ENCODE measurements at places on chromosomes 12 and 14.

DNA sequence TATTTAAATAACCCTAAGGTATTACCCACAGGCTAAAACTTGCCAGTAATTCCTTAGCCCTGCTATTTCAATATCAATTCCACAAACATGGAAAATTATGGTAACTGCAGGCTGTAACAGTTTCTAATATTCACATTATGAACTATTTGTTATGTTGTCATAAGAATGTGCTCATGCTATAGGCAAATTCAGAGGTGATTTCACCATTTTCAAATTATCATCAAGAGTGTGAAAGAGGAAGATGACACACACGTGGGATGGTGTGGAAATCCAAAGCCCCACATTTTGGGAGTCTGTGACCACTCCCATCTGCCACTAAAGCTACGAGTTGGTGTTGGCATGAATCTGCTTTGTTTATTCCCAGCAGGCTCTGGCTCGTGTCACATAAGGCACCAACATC lies 5.9 kb upstream of the MYO1A start:
- no peak for DNase-seq

GRCh38 chr14:102805941-102806340 lies 28.7 kb downstream of the TRAF3 start:
- DNase-seq: no peak

GRCh38 chr12:49887536-49888401 lies 15.9 kb downstream of the FAIM2 start:
- no peak for DNase-seq

GRCh38 chr12:107091989-107092641 lies 1.2 kb downstream of the CRY1 start:
- no peak for DNase-seq

- no peak for DNase-seq
Measured at GRCh38 chr14:74263921-74264320, 24.7 kb downstream of the VSX2 start.

DNA sequence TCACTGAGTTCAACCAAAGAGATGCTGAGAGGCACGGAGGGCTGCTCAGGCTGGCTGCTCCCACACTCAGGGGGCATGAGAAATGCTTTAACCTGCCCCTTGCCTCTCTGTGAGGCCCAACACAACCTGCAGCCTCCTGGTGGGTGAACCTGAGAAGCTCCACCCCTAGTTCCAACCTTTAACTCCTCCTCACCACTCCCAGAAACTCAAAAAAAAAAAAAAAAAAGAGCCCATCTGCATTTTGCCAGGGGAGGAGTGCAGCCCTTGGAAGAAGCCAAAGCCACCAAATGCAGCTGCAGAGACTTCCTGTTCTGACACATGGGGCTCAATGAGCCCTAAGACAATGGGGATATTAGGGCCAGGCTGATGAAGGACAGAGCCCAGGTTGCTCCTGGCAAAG lies 8.9 kb downstream of the KRT4 start:
- DNase-seq: no peak

- no peak for DNase-seq
Measured at GRCh38 chr14:68945585-68946488, 33.3 kb downstream of the ACTN1 start.

- peak; percentile 71 for DNase-seq
Measured at GRCh38 chr12:53219956-53220693, 11.9 kb downstream of the RARG start.

DNA sequence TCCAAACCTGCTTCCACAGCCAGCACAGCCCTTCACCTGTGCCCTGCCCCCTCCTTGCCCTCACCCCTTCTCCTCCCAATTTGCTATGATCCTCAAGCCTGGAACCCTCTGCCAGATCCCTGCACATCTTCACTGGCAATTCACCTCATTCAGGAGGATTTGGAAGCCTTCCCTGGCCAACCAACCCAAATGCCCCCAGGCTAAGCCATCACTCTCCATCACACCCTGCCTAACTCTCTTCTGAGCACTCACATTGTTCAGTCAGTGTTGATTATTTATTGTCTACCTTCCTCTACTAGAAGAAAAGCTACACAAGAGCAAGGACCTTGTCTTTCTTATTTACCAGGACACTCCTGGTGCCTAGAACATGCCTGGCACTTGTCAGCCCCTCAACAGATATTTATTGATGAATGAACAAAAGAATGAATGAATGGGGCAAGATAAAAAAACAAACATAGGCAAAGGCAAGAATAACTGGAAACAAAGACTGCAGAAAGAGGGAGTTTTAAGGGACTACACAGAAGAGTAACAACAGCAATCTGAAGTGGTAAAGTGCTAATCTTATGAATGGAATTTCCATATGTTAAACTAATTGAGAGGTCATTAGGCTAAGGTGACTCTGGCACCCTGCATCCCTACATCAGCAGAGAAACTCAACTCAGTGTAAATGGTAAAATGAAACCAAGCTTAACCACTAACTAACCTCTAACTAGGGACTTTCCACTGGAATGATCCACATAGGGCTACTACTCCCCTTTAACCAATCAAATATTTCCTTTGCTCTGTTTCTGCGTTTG lies 33.4 kb downstream of the TMTC1 start:
- DNase-seq: peak; percentile 8

- peak; percentile 8 for DNase-seq
Measured at GRCh38 chr12:56521590-56522371, at the start of gene RBMS2. Gene RBMS2 (plus strand): TSS chr12:56521820. CDS start chr12:56522024, 204 bp downstream.

- peak; percentile 16 for DNase-seq
Measured at GRCh38 chr14:103871596-103872480, 24.5 kb upstream of the PPP1R13B start.

DNA sequence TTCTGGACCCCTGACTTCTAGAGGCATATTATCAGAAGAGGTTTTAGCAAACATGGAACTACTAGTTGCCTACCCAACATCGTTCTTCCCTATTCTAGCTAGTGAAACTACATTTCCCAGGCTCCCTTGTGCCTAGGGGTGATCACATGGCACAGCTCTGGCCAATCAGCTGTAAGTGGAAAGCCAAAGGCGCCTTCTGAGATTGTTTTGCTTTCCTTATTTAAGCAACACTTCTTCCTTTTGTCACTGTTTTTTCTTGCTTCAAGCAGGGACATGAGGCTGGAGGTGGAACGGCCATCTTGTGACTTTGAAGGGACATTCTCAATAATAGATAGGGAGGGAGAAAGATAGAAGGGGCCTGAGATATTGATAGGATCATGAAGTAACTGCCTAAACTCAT lies 136.7 kb downstream of the ZNF664 start:
- DNase-seq: peak; percentile 39

DNA sequence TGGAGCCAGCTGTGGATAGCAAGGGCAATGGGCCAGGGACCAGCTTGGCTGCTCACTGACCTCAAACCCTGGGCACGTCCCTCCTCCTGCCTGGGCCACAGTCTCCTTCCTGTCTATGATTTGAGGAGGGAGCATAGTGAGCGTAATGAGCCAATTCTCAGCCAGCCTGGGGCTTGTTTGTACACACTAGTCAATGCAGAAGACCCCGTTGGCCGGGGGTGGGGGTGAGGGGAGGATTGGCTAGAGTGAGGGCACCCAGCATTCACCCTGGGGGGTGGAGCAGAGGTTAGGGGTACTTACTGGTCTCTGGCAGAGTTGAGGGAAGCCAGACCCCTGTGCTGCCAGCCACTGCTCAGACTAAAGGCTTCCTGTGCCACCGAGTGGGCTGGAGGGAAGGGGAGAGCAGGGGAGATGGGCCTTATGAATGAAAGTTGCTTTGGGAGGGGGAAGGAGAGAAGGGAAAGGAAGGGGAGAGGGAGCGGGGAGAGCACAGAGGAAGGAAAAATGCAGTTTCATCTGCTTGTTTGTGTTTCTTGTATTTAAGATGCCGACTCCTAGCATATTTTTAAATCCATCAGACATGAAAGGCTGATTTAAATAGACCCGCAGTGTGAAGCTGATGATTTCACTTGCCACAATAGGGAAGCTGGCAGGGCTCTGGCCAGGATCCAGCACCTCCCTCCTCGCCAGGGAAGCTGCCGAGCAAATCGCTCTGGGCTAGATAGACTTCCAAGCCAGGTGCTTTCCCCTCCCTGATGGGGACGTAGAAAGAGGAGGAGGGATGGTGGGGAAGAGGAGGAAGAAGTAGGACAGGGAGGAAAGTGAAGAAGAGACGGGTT lies 114.0 kb downstream of the PRMT8 start:
- DNase-seq: no peak

- DNase-seq: no peak
Measured at GRCh38 chr14:26531894-26532293, 65.9 kb downstream of the NOVA1 start.

- DNase-seq: no peak
Measured at GRCh38 chr12:10293570-10294227, 14.0 kb upstream of the KLRD1 start.

DNA sequence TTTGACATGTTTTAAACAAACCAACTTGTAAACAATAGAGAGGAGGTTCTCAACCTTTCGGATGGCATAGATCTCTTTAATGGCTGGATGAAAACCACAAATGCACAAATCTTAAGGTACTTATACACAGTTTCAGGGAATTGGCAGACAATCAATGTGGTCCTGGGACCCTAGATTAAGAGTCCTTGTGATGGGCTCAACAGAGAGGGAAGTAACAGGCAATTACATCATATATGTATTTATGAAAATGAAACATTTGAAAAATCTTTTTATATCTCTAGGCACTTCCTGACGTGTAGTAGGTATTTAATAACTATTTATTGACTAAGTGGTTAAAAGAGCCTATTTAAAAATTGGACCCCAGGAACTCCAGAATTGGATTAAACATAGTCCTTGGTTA lies 897 bp downstream of the ACTR10 start:
- no peak for DNase-seq

DNA sequence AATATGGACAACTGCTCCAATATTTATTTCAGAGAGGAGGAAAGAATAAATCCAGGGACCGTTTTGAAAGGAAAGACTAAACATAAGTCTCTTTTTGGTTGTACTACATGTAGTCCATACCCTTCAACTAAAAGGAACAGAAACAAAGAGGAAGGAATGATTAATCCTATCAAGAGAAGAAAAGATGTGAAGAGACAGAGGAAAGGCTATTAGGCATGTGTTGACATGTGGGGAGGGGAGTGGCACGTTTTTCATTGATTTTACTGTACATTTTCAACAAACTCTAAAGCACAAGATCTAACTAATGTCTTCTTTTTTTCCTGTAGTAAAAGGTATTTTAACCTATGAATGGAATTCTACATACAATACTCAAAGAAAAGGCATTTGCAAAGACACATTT lies 85.6 kb downstream of the NAV3 start:
- DNase-seq: no peak

GRCh38 chr12:109592905-109593272 lies 19.3 kb downstream of the MVK start:
- DNase-seq: no peak

DNA sequence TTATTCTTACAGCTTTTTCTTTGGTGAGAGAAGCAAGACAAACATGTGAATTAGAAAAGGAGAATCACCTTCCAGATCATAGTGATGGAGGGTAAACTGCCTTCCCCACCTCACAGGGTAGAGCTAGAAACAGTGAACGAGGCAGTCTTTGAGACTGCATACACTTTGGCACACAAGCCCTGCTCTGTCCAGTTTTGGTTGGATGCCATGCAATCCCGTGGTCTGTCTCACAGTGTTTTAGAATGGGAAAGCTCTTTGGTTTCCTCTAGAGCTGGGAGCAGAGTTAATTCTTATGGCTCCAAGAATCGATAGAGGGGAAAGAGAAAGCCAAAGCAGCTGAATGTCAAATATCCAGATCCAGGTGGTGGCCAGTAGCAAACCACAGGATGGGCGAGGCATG lies 21.9 kb downstream of the TDP1 start:
- no peak for DNase-seq

- DNase-seq: no peak
Measured at GRCh38 chr14:34372786-34373185, 89.3 kb downstream of the SPTSSA start.

- DNase-seq: no peak
Measured at GRCh38 chr14:94494085-94494484, 15.2 kb downstream of the SERPINA12 start.

- DNase-seq: no peak
Measured at GRCh38 chr12:69388371-69388770, 28.8 kb downstream of the YEATS4 start.

DNA sequence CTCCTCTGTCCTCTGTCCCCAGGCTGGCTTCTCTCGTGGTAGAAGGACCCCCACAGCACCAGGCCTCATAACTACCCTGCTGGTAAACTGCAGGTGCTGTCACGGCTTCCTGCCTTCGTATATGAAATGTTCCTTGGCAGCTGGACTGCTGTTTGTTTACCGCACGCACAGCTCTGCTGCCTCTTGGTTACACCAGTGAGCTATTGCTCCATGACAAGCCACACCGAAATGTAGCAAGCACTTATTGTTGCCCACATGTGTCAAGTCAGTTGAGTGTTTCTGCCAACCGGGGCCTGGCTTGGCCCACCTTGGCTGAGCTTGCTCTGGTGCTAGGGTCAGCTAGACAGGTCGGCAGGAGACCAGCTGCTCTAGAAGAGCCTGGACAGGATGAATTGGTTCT lies 21.7 kb upstream of the TCL1B start:
- no peak for DNase-seq

DNA sequence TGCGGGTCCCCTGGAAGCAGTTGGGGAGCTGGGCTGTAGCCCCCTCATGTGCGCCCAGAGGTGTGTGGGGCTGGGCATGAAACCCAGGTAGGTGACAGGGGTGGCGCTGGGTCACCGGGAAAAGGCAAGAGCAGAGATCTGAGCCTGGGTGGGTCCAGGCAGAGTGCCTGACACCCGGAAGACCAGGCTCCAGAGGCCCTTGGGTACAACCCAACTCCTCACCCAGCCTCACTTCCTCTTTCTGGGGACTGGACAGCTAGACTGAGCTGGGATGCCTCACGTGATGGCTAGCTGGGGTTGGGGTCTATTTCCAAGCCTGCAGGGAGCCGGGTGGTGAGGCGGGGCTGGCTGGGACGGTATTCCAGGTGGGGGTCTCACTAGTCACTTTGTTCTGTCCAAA lies 16.3 kb upstream of the CYP46A1 start:
- no peak for DNase-seq

- no peak for DNase-seq
Measured at GRCh38 chr12:4266990-4267389, 6.6 kb upstream of the CCND2 start.

GRCh38 chr14:39451811-39452210 lies 19.6 kb upstream of the FBXO33 start:
- DNase-seq: no peak

DNA sequence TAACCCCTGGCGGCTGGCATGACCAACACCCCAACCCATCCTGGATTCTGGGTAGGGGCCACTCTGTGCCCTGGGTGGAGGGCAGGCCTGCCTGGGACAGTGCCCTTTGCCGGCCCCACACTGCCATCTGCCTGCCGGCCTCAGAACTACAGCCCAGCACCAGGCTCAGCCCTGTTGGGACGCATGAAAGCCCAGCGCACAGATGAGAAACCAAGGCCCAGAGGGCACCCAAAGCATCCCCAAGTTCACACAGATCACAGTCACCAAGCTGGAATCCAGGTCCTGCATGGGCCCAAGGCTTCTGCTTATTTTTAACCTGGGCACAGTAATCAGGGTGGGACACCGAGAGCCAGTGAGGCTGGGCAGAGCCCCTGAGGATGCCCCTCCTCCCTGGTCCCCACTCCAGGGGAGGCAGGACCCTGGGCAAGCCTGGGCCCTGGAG lies 26.2 kb downstream of the RFLNA start:
- DNase-seq: no peak

GRCh38 chr12:62670986-62671720 lies 204.5 kb downstream of the MON2 start:
- no peak for DNase-seq

- no peak for DNase-seq
Measured at GRCh38 chr12:41101806-41102205, 86.3 kb upstream of the PDZRN4 start.

GRCh38 chr14:30995689-30996088 lies 29.8 kb upstream of the AP4S1 start:
- no peak for DNase-seq

All from GM12864 (cell line).